Stimulated activated CD8-positive, alpha-beta memory T cell treated with anti-CD3 and anti-CD28 coated beads, Interleukin-4, amount 100 ng/mL, for 48 hours (primary cell): ENCODE measurements at places on chromosomes 7 and 10.

DNA sequence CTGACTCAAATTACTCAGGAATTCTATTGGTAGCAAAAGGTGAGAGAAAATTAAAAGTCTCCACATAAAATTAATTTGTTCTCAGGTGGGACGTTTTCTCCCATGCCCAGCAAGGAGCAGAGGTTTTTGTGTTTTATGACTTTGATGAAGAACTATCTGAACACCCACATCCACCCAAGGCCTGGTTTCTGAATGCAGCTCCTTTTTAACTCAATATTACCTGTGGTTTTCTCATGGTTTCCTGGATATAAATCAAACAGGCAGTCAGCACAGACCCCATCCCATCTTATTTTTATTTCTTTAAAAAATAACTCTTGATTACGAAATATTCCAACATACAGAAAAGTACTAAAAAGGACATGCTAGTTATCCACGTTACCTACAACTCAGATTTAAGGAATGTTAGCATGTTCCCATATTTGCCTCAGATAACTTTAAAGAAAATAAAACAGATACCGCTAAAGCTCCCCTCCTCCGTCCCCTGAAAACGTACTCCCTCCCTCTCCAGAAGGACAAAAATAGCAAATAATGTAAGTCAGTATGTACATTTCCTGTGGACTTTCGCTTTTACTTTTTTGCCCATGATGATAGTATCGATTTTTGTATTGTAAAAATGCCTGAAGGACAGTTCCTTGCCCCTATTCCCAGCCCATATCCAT is 43.4 kb downstream of the GLI3 start:
- no peak for DNase-seq

GRCh38 chr10:107614939-107615685 is 450.6 kb upstream of the SORCS1 start:
- DNase-seq, result no peak

- DNase-seq, result peak; percentile 60
Observed at GRCh38 chr7:27154901-27155815, 1.3 kb downstream of the HOXA7 start.

DNA sequence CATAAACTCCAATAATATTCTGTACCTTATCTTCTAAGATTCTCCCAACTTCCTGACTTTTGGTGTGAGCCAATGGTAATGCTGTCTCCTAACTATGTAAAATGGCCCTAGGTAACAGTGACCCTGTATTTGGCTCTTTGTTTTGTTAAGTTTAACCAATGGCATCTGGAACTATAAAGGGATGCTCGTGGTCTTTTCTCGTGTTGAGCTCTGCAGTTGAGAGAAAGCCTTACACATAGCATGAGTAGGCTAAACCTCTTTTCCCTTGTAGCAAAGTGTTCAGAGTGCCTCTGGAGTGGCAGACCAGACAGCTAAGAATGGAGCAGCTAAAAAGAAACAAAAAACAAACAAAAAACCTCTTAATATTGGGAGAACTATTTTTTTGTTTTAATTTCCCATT is 5.2 kb downstream of the TES start:
- no peak for DNase-seq

GRCh38 chr10:121570315-121570714 is 27.9 kb downstream of the FGFR2 start:
- no peak for DNase-seq

GRCh38 chr7:73715648-73716317 is 3.7 kb downstream of the STX1A start:
- peak; percentile 81 for DNase-seq

DNA sequence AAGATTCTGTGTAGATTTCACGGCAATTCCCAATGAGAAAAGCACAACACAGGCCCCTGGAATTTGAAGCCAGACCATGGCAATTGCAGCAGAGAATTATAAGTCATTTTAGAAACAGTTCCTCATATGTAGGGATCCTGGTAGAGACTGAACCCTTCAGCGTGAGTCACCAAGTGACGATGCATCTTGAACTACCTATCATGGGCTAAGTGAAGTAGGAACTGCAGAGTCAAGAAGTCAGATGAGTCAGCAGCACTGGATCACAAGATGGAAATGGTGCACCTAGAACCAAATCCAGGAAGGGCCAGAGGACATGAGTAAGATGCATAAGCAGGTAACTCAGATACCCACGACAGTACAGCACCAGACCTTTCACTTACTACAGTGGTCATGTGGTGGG is 140.0 kb upstream of the TPK1 start:
- no peak for DNase-seq

- DNase-seq, result no peak
Observed at GRCh38 chr10:1233031-1233430, 176.8 kb downstream of the WDR37 start.

DNA sequence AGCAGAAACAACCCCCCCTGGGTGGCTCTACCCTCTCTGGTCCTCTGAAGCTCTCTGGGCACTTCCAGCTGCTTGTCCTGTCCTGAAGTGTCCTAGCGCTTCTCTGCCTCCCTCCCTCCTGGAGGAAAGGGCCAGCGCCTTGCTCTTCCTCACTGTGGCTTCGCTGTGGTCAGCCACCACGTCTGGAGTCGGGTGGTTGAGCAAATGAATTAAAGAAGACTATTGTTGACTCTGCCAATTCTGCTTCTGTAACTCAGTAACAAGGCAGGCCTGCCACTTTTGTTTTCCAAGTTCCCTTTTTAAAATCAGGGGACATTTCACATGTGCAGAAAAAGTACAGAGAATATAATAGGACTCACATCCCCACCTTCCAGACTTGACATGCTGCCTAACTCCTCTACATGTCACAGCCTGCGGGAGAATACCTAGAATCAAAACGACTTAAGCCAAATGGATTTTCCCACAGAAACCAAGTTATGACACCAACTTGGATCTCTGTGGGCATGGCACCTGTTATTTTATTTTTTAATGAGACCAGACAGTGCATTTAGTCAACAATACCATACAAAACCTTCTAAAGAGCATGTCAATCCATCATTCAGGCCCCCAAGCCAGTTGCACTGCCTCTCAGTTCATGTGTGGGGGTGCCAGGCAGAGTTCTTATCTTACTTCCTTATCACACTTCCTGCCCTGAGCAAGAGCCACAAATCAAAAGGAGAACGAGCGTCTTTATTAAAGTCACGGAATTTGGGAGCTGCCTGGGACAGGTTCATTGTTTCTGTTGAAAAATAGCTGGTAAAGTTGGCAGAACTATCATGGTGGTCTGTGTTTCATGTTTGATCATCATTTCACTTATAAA is 6.8 kb downstream of the FFAR4 start:
- no peak for DNase-seq

DNA sequence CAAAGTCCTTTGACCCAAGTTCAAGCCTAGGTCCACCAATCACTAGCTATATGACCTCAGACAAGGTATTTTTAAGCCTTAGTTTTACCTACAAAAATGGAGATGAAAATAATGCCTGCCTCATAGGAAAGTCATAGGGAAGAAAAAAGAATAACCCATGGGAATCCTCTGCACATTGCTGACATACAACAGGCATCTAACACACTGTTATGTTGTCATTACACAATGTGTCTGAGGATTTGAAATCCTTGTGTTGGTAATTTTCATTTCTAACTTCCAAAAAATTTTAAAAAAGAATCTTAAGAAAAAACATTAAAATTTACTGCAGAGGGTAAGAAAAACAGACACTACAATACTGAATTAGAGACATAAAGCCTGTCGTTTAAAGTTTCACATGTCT is 5.7 kb downstream of the ANK3 start:
- no peak for DNase-seq

GRCh38 chr10:80136134-80136571 is 3.6 kb downstream of the PLAC9 start:
- no peak for DNase-seq

GRCh38 chr10:62069452-62070178 is 168.1 kb downstream of the ARID5B start:
- DNase-seq, result no peak
